Cerebellar nuclear complex (tissue), 1 donor: ENCODE measurements at places on chromosomes 1 and 21.

- DNase-seq, result no peak
Observed at GRCh38 chr1:112457955-112458354, 50.8 kb upstream of the WNT2B start.

GRCh38 chr1:227885648-227886502 is 61.9 kb downstream of the WNT9A start:
- DNase-seq, result no peak

DNA sequence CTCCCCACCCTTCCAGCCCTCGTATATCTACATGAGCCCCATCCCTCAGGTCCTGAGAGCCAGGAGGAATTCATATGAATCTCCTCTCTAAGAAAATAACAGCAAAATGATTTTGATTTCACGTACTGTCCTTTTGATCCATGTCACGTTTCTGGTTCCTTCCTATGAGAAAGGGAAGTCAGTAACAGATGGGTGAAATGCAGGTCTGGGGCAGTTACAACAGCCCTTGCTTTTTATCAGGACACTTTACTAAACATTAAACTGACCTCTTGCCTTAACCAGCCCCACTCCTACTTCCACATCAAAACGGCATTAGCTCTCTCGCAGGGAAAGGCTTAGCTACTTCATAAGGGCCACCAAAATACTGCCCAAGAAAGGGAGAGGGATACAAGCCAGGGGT is 59.0 kb downstream of the SPATA46 start:
- no peak for DNase-seq

- no peak for DNase-seq
Observed at GRCh38 chr1:64686828-64687724, 57.8 kb upstream of the RAVER2 start.

GRCh38 chr21:31531967-31532366 is 127.5 kb upstream of the SOD1 start:
- DNase-seq, result no peak

GRCh38 chr1:234944439-234945344 is 183.9 kb downstream of the TOMM20 start:
- no peak for DNase-seq

DNA sequence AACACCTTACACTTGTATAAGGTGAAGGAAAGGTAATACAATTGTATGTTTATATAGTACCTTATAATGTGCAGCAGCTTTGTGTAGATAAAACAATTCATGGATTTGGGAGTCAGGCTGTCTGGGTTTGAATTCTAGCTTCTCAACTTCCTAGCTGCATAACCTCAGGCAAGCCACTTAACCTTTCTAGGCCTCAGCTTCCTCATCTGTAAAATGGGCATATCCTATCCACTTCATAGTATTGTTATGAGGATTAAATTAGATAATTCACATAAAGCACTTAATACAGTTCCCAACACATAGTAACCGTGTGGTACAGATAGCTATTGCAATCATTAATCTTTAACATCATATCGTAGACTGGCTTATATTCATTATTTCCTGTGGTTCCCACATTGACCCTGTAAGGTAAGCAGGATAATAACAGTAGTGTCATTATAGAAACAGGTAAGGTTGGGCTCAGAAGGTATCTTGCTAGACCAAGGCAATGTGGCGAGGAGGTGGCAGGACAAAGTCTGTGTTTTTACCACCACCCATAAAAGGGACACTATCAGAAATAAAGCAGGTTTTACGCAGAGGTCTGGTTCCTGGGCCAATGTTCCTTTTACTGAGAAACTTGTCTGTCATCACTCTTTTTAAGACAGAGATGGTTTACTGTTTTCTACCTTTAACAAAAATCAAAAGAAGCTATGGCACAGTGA is 334.1 kb downstream of the RRAGC start:
- no peak for DNase-seq
